Tongue (tissue), 3 donors: ENCODE measurements at places on chromosomes 2 and 18. TPM values are rescaled to one million over a fixed set of nuclear protein-coding genes. Genes with fewer than 3 reads are reported as not detected.

UGT1A4 gene
- total RNA-seq: 1.6 TPM

DNA sequence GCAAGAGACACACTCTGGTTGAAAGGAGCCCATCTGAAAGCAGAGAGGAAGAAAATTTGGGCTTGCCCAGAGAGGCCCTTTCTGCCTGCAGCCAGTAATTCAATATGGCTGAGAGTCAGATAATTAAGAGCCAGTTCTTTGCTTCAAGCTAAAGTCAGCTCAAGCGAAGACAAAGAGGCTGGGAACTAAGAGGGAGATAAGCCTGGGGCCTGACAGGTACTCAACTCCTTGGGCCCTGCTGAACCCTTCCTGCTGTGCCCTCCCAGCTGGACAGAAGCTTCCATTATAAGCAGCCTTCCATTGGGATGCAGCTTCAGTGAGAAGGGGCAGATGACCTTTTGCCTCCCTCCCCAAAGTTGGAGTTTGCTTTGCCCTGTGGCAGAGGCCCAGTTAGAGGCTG lies 12.0 kb downstream of the FBXO41 start:
- DNase-seq: no peak

DNA sequence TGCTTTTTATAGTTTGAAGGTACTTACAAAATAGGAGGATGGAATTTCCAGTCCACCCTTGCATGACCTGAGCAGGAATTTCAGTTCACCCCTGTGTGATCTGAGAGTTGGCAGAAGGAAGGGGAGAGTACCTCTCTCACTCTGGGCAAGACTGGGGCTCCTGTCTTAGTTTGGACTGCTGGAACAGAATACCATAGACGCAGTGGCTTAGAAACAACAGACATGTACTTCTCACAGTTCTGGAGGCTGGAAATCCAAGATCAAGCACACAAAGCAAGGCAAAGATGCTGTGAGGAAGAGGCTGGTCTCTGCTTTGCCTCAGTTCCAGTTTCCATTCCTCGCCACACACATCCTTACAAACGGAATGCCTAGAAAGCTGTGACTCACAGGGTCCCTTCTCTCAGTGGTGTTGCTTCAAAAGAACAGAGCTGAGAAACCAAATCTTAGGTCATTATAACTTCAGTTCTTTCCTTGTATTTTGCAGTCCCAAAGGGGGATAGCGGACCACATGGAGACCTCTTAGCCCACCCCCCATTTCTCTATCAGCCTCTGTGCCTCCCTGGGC lies 108.8 kb upstream of the HAAO start:
- no peak for DNase-seq

DNA sequence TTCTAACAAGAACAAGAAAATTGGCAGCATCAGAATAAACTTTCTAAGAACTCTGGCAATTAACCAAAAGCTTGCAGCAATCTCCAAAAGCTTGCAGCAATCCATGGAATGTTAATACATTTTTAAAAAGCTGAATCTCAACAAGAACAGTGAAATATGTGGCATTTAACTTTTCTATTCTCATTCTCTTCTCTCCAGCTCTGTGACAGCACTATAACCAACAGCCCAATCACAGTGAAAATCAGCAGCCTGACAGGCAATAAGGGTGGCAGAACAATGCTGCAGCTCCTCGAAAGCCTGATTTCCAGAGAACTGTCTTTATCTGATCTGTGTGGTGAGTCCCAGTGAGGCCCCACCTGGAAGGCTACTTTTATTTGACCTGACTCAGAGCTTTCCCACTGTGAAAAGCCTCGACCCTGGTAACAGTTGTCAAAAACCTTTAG lies 60.0 kb downstream of the TMEM131 start:
- DNase-seq: peak; percentile 29

- no peak for DNase-seq
Observed at GRCh38 chr18:42157420-42157819, 202.4 kb downstream of the PIK3C3 start.

DNA sequence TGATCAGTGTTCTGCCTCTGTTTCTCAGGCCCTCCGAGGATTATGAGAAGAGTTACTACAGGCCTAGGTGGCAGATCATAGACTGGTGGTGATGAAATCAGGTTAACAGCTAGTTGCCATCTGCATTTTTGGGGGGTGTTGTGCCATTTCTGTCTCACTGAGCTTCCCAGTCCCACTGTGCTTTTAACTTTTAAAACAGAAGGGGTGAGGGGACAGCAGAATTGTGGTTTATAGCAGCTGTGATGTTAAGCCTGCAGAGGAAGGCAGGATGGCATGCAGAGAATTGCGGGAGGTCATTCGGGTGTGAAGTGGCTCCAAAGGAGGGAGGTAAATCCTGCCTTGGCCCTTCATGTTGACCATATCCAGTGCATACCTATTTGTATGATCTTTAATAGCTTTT lies 5.0 kb downstream of the CAB39 start:
- DNase-seq: peak; percentile 28

GRCh38 chr2:135257383-135258090 lies 205.4 kb downstream of the RAB3GAP1 start:
- no peak for DNase-seq
